Brain microvascular endothelial cell (primary cell): ENCODE measurements at places on chromosomes 7 and 10.

GRCh38 chr7:91962419-91962818, 21.8 kb downstream of the AKAP9 start:
- no peak for DNase-seq

DNA sequence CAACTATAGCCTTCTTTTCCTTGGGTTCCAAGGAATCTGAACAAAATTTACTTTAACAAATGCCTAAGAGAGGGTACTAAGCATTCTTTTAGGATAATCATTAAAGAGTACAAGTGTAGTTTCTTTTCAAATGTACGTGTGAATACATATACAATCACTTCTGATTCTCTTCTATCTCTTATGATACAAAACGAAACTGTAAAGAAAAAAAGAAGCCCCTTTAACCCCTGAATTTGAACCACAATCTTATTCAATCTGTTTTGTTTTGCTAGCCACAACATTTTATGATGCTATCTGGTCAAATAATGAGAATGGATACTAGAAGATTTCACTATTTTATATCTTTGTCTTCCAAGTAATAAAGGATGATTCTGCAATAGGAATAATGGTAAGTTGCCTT, 48.7 kb downstream of the SIRT1 start:
- DNase-seq = no peak

DNA sequence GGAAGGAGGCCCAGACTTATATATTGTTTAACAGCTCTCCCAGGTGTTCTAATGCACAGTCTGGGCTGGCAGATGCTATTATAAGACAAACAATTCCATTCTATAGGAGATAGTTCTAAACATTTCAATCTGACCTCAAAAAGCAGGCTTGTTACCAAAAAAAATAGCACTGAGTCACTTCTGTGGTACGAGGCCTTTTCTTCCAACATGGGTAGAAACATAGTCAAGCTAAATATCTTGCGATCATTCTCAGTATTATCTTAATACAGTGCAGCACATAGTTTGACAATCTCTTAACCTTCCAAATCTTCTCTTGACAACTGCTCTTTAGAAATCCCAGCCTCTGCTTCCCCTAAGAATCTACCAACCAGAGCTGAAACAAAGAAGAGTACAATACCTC, 46.6 kb upstream of the MKX start:
- peak; percentile 56 for DNase-seq

- DNase-seq = peak; percentile 44
Measured at GRCh38 chr10:122911889-122912484, 1.6 kb downstream of the FAM24A start.

GRCh38 chr10:128958834-128959690, 508.0 kb upstream of the MGMT start:
- no peak for DNase-seq

DNA sequence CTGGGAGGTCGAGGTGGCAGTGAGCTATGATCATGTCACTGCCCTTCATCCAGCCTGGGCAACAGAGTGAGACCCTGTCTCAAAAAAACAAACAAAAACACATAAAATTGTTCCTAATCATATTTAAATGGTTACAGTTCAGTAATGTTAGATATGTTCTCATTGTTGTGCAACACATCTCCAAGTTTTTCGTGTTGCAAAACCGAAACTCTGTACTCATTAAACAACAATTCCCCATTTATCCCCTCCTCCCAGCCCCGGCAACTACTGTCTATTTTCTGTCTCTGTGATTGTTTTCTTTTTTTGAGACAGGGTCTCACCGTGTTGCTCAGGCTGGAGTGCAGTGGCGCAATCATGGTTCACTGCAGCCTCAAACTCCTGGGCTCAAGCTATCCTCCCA, 16.1 kb upstream of the PRXL2A start:
- no peak for DNase-seq

- DNase-seq = no peak
Measured at GRCh38 chr10:76784076-76784475, 853.5 kb downstream of the KCNMA1 start.

DNA sequence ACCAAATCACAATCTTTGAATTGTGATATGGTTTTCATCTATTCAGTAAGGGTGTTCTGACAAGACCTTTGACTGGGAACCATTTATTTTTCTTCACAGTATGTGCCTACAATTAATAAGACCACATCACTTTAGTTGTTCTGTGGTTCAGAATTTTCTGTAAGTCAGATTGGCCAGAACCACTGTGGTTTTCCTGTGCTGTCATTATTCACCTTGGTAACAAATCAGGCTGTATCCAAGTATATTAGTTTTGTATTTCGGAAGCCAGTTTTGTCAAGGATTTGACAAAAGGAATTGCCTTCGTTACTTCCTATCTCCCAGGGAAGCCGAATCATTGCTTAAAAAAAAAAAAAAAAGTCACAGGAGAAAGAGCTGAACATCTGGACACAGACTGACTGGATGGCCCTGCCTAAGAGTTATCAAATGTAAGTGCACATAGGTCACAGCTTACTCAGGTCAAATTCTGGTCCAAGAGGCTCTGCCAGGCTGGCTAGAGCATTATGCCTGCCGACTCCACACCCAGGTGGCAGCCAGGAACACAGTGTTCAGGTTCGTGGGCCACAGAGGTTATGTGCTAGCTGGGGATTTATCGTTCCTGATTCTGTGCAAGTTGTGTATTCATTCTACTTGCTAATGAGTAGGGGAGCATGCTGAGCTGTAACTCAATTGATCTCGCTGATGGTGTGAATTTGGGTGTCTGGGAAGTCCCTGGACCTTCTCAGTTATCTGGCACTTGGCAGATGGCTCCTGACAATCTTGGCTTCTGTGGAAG, 175.3 kb downstream of the JAZF1 start:
- DNase-seq = no peak

DNA sequence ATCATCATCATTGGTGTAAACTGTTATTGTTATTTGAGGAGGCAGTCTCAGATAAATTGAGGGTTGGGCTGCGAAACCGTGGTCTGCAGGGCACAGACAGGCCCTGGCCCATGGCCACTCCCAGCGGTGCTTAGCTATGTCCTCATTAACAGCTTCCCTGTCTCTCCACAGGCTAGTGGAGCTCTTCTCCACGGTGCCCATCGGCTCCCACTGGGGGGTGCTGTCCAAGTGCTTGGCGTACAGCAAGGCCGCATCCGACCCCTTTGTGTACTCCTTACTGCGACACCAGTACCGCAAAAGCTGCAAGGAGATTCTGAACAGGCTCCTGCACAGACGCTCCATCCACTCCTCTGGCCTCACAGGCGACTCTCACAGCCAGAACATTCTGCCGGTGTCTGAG, 21.6 kb downstream of the GPR26 start:
- DNase-seq = no peak

GRCh38 chr10:103929381-103929921, 11.5 kb upstream of the STN1 start:
- DNase-seq = no peak

DNA sequence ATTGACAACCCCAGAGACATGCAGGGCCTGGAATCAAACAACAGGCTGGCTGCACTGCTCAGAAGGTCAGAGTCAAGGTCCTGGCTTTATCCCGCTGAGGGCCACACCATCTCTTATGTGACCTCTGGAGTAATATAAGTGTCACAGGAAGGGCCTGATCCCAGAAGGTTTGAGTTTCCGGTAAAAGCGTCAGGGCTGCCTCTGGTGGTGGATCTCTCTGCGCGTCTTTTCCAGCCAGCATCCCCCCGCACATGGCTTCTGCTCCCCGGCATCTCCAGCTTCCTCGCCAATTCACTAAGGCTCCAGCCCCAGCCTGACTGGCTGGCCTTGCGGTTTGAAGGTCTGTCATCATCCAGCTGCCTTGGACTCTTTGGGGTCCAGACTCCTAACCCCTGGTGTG, 54.2 kb downstream of the SNX10 start:
- no peak for DNase-seq

DNA sequence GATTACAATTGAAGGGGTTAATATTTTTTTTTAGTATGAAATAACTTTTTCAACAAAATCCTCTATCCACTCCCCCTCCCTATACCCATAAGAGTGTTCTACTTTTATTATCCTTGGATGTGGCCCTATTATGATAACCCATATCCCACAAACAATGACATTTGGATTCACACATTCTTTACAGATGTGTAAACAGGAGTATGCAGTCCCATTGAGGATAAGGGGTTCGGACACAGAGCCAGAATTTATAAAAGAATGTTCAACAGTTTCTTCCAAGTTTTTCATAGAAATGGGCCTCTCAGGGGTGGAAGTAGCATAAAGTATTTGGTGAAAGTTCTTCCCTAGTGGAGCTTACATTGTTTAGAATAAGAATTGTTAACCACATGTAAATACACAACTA, 16.1 kb upstream of the PCLO start:
- DNase-seq = peak; percentile 21

GRCh38 chr7:117014673-117015133, 61.4 kb downstream of the ST7 start:
- peak; percentile 75 for DNase-seq

- no peak for DNase-seq
Measured at GRCh38 chr7:158186406-158186805, 401.2 kb downstream of the PTPRN2 start.

DNA sequence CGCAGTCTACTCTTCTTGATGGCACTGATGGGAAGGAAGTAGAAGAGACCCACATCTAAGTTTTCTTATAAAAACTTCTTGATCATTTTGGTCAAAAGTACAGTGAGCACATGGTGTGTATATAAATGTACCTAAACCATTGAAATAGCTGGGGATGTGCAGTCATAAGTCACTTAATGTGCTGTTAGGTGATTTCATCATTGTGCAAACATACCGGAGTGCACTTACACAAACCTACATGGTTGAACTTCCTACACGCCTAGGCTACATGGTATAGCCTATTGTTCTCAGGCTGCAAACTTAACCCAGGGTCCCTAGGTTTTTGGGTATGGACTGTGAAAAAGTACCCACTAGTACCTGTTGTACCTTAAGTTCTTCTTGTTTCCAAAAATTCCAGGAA, 123.3 kb upstream of the ZNF438 start:
- no peak for DNase-seq

DNA sequence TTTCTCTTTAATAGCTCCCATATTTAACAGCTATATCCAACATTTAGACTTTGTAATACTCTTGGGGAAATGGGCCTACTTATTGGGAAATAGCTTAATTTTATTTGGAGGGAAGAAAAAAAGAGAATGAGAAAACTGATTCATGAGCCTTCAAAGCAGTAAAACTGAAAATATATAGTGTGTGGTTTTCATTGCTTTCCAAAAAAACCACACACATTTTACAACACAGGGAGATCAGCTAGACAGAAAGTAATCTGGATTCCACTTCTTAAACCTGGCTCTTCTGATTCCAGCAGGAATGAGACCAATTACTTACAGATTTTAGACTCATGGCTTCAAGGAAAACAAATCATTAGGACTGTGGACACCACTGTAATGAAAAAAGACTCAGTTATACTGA, 48.7 kb downstream of the CH25H start:
- no peak for DNase-seq
